Large intestine (tissue), 12 donors: ENCODE measurements at places on chromosomes 5 and 9.

DNA sequence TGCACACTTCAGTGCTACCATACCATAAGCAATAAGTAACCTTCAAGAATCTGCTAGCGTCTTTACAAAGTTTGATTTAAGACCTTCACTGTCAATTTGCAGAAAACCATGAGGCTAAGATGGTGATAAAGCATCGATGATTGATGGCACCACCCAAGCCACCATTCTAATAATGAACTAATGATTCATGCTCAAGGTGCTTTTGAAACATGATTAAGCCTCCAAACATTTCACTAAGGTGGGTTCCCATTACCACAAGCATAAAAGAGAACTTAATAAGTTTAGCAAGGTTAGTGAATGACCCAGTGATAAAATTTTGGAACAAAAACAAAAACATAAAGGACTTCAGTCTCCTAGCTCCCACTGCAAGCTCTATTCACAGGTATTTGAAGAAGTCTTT is 214.7 kb downstream of the FBXL17 start:
- no peak for DNase-seq

DNA sequence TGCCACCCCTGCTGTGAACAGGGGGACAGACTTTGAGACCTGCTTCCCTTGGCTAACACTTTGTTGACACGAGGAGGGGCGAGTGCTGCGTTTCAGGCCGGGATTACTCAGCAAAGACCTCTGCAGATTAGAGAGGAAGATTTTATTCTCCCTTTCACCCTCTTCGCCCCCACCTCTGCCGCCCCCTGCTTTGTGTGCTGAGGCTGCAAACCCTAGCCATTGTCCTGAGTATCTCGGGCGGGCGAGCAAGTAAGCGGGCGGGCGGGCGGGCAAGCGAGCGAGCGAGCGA is 6.0 kb downstream of the ISL1 start:
- DNase-seq = no peak

DNA sequence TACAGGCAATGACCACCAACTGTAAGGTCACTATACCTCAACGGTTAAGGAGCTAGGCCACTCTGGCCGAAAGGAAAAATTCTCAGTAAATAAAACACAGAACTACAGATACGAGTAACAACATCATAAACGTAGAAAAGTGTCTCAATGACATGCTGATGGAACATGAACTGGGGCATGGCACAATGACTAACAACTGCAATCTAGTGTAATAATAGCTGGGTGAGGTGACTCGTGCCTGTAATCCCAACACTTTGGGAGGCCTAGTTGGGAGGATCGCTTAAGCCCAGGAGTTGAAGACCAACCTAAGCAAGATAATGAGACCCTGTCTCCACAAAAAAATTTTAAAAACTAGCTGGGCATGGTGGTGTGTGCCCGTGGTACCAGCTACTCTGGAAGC is 9.8 kb upstream of the RAPGEF6 start:
- DNase-seq = no peak

DNA sequence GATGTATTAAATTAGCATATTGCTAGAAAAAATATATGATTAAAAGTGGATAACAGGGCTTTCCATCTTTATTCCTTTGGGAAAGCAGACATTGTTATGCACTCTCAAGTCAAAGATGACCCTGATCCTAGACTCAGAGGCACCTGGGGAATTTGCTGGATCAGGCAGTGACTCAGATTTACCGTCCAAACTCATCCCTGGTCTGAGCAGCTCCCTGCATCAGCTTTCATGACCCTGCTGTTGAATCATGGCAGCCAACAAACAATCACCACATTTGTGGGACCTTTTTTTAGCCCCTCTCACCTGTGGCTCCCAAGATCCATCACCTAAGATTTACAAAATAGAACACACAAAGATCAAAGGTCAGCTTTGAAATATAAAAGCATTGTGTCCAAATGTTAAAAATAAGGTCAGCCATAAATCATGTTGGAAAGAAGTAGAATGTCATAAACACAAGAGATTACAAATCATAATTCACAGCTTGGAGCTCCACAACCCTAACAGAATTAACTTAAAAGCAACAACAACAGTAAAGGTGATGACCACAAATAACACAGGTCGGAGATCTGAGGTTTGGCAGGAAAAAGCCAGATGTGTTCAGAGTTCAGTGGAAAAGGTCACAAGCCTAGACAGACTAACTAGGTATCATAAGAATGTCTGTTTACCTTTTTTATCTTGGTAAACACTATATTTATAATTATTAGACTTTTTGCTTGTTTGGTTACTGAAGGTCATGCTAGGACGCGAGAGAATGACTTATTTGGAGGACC is 55.5 kb downstream of the ZFAND5 start:
- DNase-seq = no peak

DNA sequence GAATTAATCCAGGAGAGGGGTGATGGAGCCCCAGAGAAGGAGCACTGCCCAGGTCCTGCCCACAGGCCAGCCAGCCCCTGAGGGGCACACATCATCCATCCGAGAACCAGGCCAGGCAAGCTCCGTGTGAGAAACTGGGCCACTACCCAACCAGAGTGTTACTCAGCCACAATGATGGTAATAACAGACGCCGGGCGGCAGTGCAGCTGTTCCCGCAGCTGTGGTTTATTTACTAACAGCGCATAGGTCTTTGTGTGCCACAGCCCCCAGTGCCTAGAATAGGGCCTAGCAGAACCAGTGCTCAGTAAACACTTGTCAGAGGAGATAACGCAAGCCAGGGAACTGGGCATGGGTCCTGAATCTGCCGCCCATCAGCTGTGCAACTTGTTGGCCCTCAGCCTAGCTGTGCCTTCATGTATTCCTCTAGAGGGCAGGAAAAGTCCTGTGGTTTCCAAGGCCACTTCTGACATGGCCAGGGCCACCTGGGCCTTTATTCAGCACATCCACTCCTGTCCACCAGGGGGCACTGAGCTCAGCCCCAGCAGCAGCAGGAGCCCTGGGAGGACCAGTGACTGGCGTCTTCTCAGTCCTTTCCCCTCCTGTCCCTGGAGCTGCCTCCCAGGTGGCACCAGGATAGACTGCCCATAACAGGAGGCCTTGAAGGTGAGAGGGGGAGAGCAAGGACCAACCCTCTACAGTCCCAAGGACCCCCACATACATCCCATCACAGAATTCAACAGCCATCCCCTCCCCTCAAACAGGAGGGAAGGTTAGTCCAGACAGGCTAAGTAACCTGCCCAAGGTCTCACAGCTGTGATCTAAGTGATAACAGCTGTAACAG is 2.1 kb downstream of the MXD3 start:
- DNase-seq = peak; percentile 64

- no peak for DNase-seq
Observed at GRCh38 chr5:35810601-35811000, 46.1 kb upstream of the IL7R start.

DNA sequence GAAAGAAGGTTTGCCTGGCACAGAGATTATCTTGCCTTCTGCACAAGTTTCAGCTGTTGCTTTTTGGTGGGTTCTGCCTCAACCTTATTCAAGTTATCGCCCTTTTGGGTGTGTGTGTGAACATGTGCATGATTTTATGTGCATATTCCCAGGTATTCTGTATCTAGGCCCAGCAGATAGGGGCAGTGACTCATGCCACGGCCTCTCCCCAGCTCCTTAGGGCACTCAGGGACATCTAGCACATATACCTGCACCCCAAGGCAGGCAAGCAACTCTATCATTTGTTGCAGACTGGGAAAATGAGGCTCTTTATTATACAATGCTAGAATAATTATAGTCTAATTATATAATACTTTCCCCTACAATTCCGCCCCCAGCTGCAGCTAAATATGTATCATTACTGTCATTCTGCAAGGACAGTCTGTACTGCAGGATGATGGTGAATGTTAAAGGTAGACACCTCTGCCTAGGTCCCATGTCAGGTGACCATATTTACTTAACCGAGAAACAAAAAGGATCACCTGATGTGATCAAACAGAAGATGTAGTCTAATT is 128.9 kb downstream of the PDE8B start:
- no peak for DNase-seq

GRCh38 chr5:141737535-141737934 is 55.5 kb upstream of the ARAP3 start:
- no peak for DNase-seq

GRCh38 chr5:158879993-158880392 is 219.7 kb downstream of the EBF1 start:
- DNase-seq = no peak

DNA sequence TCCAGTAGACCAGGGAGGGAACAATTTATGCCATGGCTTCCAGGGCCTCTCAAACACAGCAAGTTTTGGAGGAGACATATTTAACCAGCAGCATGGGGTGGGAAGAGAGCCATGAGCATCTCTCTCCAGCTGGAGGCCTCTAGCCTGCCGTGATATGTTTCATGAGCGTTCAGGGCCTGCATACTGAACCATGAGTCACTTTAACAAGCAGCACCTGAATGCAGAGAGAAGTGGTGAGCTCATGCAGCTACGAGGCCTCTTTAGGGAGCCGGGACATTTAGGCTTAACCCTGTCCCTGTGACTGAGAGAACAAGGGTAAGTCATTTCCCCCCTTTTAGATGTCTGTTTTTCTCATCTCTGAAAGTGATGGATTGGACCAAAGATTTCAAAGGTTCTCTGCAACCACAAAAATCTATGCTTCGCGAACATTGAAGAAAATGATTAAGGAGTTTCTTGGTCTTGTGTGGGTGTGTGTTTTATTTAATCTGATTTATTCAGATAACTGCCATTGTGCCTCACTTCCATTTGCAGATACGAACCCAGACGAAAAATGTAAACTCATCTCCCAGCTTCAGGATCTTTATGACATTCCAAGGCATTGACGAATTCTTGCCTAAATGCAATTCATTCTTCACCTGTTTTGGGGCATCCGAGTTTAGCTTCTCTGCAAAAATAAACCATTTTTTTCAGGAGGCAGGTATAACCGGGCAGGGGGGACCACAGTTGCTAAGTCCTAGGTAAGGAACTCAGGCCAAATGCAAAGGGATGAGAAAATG is 157.0 kb downstream of the GABBR2 start:
- DNase-seq = no peak

DNA sequence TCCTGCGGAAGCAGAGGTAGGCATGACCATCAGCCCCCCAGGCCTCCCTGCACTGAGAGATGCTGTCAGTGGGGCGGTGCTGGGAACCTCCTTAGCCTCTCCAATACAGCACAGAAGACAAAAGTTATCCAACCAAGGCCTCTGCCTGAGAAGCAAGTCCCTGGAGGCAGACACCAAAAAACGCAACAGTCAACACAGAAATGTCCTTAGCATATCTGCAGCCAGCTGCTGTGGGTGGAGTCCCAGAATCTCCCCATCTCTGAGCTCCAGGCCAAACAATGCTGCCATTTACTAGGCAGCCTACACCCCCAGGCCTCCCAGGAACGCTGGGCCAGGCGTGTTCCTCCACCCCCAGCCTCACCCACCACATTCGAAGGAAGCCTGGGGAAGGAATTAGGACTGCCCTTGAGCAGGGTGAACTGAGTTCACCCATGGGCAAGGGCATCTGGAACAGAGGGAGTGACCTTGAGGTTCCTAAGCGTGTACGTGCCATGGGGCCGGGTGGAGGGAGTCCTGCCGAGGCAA is 43.7 kb downstream of the STK10 start:
- DNase-seq = no peak

- DNase-seq = no peak
Observed at GRCh38 chr9:134657666-134658377, 16.2 kb downstream of the COL5A1 start.

DNA sequence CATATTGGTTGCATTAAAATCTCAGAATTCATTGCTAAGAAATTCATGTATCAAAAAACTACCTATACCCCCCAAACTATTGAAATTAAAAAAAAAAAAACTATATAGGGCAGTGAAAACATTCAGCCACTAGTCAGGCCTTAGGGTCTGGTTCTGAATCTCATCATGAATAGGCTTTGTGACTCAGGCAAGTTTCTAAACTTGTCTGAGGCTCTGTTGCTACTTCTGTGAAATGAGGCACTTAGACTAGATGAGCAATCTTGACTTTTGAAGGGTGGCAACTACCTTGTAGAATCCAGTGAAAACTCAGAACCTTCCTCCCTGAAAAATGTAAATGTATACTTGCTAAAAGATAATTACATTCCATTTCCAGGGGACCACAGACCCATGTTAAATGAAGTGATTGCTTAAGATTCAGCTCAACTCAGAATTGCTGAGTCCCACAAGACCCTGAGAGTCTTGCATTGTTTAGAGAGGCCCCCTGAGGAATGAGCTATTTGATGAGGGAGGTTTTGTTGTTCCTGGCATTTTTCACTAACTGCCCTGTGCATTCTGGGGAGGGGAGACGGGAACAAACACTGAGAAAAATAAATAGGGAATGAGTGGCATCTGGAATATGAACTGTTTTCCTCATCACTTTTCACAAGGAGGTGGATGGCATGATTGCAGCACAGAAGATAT is 29.5 kb downstream of the RAI14 start:
- DNase-seq = no peak
